ENCODE measurements at places on chromosomes 2 and 18.

DNA sequence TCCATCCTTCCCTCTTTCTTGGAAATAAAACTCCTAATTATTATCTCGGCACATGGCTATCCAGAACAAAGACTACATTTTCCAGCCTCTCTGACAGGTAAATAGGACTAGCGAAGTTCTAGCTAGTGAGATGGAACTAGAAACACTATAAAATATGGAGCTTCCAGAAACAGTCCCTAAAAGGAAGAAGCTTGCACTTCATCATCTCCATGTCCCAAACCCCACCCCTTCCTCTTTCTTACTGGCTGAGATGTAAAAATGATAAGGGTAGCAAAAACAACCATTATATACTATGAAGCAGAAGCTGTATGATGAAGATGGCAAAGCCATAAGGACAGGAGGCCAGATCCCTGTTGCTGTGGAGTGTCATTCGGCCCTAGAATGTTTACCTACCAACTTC, 11.7 kb upstream of the ACTR2 start:
- no peak for DNase-seq

GRCh38 chr2:199339891-199340605, 117.7 kb downstream of the SATB2 start:
- DNase-seq, result no peak

GRCh38 chr18:75338631-75339030, 88.9 kb downstream of the SMIM21 start:
- DNase-seq, result no peak

- DNase-seq, result no peak
Measured at GRCh38 chr2:29689666-29690065, 231.7 kb downstream of the ALK start.

DNA sequence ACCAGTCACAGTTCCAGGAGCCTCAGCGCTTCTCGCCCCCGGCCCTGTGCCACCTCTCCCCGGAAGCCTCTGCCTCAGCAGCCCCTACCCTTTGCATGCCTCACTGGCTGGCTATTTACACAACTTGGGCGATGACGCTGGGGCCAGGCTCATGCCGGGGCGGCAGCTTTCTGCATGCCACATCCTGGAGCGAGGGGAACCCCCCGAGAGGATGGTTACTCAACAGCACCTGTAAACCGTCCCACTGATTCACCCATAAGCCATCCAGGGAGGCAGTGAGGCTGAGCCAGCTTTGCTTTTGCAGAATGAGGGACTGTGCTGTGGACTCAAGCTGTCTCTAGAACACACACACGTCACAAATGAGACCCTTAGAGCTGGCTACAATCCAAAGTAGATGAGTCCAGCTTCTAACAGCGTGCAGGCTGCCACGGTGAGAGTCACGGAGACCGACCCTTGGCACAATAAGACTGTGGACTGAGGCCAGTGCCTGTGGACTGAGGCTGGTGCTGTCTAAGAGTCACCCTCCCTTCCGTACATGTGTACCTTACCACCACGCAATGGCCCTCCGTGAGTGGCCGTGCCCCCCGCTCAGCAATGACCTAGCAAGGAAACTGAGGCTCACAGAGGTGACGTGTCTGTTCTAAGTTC, 45.6 kb upstream of the ODC1 start:
- DNase-seq, result no peak

GRCh38 chr2:11764920-11765319, 18.5 kb downstream of the LPIN1 start:
- DNase-seq, result no peak

- DNase-seq, result peak; percentile 63
Measured at GRCh38 chr18:57846258-57846657, 43.1 kb upstream of the ATP8B1 start.

- DNase-seq, result no peak
Measured at GRCh38 chr2:179561702-179562101, 297.1 kb upstream of the SESTD1 start.

- no peak for DNase-seq
Measured at GRCh38 chr2:85990084-85990483, 101.3 kb upstream of the ST3GAL5 start.

DNA sequence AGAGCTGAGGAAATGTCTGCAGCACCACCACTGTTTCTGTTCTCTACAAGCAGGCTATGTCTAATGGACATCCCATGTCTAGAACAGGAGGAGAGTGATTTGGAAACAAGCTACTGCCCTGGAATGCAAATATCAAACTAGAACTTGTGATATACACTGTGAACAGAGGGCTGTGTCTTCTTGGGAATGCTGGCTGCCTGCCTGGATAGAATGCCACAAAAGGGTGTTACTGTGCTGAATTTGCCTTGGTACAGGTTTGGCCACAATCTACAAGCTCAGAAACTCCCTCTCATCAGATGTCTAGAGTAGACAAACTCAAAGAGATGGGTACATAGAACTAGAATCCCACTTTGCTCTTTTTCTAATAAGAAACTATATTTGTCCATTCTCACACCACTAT, 170.5 kb downstream of the NYAP2 start:
- DNase-seq, result no peak

GRCh38 chr18:39870591-39870990, 2084.4 kb upstream of the PIK3C3 start:
- DNase-seq, result no peak

DNA sequence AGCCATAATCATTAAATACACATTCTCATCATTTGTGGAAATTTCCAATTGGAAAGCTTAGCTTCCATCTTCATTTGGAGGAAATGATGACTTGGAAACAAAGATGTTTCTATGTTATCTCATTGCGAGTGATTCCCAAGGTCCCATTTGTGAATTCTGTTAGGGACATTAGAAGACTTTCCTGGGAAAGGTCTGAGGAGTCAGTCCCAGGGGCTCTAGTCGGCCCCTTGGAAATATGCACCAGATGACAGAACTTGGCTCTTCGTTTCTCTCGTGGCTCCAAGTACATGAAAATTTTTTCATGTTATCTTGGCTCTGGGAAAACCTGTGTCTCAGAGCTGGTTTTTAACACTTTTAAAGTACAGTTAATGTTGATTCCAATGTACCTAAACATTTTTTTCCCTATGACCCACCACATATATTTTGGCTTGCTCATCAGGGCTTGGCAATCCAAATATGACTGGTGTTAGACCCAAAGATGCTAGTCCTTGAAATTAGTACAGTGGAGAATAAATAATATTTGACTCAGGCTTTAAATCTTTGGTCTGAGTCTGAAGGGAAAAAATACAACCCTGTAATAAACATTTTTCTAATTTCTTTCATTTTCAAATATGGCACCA, 15.4 kb upstream of the CAVIN2 start:
- DNase-seq, result no peak
